ENCODE measurements at places on chromosomes 5 and 9.

DNA sequence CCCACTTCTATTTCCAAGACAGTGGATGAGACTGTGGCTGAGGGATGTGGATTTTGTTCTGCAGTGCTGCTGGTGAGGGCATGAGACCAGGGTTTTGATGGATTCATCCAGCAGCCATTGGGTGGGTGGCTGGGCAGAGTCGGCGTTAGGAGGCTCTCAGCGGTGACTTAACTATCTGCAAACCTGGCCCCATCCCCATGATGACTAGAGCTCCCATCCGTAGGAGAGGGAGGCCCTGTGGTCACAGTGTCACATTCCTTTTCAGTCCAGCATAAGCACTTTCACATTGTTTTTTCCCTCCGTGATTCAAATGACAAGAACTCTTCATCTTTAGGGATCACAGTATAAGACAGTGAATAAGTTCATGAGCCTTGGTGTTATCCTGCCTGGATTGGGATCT lies 60.4 kb upstream of the SPRY4 start:
- DNase-seq: no peak

- no peak for DNase-seq
Observed at GRCh38 chr5:153485641-153486040, 4.8 kb upstream of the GRIA1 start.

- DNase-seq: no peak
Observed at GRCh38 chr9:77906991-77907390, 124.6 kb downstream of the GNAQ start.

DNA sequence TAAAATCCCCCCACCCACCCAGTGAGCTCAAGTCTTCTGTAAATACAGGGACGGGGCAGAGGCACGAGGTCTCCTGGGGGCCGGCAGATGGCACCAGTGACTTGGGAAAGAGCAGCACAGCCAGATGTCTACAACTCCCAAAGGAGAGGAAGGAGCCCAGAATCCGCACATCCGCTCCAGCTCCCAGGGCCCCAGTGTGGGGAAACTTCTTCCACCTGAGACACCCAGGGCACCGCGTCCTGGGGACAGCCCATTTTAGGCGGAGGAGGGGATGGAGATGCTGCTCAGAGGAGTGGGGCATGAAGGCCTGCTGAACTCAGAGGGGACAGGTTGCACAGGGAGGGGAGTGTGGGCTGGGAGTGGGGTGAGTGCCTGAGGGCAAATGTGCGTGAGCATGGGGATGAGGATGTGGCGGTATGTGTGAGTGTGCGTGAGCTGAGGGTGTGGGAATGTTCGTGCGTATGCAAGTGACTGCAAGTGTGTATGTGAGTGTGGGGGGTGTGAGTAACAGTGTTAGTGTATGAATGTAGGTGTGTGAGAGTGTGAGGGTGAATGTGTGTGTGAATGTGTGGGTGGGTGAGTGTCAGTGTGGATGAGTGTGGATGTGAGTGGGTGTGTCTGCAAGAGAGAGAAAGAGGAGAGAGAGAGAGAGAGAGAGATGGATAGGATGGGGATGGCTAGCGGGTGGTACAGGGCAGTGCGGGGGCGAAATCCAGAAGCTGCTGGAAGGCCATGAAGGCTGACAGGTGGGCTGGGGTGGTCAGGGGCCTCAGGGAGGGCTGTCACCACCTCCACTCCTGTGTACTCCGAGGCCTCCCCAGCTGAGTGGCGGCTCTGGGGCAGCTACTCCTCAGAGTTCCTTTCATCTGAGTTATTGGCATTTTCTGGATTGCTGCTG lies 63.5 kb downstream of the DUSP1 start:
- peak; percentile 75 for DNase-seq

DNA sequence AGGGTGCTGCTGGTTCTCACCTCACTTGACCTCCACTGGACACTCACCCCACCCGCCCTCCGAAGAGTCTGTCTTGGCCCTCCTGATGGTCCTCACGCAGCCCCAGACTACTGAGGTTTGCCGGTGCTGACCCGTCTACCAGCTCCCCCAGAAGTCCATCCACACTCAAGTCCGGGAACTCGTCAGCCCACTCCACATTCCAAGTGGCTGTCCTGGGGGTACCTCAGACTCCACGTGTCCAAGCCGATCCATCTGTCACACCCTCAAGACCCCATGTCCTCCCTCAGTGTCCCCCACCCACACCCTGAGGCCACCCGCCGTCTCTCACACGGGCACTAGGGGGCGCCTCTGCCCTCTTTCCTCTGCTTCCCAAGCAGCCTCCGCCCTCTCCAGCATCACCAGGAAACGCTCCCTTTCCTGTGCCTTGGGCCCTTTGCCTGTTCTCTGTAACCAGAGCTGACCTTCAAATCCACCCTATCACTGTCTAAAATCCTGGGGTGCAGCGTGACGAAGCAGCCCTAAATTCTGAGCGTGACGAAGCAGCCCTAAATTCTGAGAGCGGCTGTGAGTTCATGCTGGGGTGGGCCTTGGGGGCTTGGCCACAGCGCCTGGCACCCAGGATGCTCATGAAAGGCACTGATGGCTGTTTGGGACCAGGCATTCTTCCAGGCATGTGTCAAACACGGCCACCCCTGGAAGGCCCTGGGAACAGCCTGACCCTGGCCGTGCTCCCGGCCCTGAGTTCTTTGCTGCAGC lies 95.7 kb downstream of the KCNT1 start:
- peak; percentile 67 for DNase-seq

DNA sequence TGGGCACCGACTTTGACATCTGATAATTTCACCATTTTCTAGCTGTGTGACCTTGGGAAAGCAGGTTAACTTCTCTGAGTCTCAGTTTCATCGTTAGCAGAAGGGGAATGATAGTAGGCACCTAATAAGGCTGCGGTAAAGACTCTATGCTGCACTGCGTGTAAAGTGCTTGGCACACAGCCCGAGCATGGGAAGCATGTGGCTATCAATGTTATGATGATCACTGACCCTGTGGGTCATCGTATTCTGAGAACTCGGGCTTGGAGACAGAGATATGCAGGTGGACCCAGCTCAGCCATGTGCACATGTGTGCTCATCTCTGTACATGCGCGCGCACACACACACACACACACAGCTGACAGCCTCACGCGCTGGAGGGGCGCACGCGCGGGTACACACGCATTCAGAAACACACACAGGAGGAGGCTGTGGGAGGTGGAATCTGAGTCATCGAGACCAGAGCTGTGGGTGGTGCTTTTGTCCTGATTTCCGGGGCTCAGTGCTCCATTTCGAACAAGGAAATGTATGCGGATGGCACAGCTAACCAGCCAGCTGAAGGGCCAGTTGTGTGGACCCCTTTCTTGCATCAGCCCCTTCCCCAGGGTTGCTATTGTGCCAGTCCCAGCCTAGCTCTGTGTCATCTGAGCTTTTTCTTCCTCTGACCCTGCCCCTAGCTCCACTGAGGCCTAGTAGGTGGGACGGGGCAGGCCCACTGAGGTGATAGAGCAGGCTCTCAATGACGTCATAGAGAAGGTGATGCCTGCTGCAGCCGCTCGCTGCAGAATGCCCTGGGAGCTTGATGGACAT lies 11.1 kb upstream of the ARAP3 start:
- no peak for DNase-seq

- DNase-seq: no peak
Observed at GRCh38 chr5:72598401-72599064, 91.3 kb upstream of the ZNF366 start.

- no peak for DNase-seq
Observed at GRCh38 chr9:30058463-30058862, 2326.0 kb upstream of the ACO1 start.

DNA sequence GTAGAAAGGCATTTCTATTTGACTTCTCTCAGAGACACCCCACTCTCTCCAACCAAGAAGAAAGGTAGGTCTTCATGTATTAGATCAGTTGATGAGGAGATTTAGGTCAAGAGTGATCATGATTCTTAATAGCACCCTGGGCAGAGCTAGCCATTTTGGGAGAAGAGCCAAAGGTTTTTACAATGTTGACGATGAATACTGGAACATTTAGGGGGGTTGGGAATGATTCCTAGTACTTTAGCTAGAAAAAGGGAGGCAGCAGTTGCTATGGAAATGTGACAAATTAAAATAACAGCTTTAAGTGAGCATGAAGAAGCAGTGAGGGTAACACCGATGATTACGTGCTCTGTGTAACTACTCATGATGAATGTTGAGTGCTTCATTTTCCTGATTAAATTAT lies 9.5 kb upstream of the RPS23 start:
- DNase-seq: no peak

GRCh38 chr5:14672082-14672481 lies 7.6 kb downstream of the OTULIN start:
- DNase-seq: no peak

DNA sequence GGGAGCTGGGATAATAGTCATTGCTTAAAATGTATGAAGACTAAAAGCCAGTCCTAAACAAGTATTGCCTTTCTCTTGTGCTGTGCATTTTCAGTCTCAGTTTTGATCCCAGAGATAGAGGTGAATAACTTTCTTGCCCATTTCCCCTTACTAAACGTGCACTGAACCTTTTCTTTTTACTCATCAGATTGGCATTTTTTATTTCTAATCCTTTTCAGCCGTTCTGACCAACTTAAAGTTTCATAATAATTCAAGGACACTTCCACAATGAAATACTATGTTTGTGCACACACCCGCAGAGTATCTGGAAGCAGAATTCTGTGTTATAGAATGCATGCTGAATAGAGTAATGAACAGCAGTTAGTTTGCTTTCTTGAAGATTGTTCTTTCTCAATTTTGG lies 343.6 kb downstream of the LRRC70 start:
- DNase-seq: no peak

- no peak for DNase-seq
Observed at GRCh38 chr5:6236858-6237481, 141.4 kb downstream of the MED10 start.

GRCh38 chr9:89605465-89606048 lies 745 bp downstream of the GADD45G start:
- DNase-seq: no peak

- no peak for DNase-seq
Observed at GRCh38 chr9:129344641-129345495, 166.8 kb upstream of the IER5L start.

- DNase-seq: no peak
Observed at GRCh38 chr9:108708448-108708847, 147.3 kb downstream of the ACTL7B start.

DNA sequence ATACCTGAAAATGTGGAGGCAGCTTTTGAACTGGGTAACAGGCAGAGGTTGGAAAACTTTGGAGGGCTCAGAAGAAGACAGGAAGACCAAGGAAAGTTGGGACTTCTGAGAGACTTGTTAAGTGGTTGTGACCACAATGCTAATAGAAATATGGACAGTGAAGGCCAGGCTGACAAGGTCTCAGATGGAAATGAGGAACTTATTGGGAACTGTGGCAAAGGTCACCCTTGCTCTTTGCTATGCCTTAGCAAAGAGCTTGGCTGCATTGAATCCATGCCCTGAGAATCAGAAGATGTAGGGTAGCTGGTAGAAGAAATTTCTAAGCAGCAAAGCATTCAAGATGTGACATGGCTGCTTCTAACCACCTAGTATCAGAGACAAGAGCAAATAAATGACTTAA lies 244.4 kb upstream of the ADRA1B start:
- DNase-seq: no peak

- DNase-seq: no peak
Observed at GRCh38 chr9:136587944-136588662, 42.3 kb upstream of the NOTCH1 start.

DNA sequence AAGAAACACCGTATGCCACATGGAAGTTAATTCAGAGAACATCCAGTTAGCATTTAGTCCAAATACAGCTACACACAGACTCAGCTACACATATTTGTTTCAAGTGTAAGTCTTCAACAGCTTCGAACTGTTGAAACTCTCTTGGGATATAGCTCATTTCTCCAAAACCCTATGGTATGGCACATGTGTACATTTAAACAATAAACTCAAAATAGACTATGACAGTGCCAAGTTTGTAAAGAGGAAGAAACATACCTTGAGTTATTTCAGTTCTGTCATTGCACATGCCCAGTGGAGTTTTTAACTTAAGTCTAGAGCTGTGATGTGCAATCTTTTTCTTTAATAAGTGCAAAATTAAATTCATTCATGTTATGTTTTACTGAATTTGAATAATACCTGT lies 155.1 kb upstream of the RAI14 start:
- no peak for DNase-seq

DNA sequence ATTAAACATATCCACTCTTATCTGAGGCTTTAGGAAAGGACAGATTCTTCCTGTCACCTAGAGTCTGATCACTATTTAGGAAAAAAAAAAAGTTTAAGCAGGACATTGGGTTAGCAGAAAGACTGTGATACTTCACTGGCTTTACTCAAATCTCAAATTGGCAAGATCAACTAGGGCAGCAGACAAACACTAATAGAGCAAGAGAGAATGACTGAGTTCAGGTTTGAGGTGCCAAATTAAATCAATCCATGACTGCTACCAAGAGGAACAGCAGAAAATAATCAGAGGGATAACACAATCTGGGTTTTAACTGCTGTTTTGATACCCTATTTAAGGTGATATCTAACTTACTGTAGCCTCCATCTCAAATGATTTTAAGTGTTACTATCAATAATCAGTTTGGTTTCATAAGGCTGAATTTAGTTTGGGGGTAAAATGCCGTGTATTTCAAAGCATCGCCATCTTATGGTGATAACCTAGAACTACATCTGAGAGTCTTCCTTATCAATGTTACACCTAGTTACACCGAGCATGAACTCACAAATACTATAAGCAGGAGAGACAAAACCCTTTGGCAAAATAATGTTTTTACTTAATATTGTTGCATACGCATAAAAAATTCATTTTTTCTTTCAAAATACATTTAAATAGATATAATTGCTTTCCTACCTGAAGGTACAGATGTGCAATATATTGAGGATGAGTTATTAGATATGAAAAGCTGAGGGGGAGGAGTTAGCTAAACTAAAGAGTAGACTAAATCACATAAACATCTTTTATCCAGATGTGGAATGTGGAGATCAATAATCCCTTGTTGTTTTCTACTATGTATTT lies 286.4 kb upstream of the CDH12 start:
- peak; percentile 21 for DNase-seq

GRCh38 chr5:81788329-81788728 lies 37.4 kb upstream of the SSBP2 start:
- no peak for DNase-seq

DNA sequence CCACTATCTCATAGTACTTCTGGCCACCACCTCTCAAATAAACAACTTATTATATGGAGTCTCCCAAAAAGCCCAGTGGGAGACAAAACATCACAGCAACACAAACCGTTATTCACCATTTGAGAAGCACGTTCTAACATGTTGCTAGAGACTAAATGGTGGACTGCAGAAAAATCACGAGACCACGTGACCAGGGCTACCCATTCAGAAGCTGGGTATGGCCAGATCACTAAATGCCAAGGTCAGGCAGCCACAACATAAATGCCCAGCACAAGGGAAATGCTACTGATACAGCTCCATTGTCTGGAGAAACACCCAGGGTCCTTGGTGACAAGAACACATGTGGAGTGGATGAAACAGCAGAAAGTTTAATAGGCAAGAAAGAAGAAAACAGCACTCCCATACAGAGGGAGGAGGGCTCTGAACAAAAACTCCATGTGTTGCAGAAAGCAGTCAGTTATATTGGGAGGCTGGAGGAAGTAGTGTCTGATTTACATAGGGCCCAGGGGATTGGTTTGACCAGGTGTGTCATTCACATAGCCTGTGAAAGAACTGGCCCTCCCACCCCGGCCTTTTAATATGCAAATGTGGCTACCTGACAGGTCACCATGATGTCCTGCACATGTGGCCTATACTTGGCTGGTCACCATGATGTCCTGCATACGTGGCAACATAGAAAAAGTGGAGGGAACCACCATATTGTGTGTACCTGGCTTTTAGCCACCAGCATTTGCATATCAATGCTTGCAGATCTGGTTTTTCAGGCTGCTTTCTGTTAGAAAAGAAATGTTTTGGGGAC lies 97.2 kb downstream of the TRIM36 start:
- DNase-seq: no peak

GRCh38 chr9:129803676-129804060 lies 684 bp downstream of the TOR1B start:
- DNase-seq: no peak

GRCh38 chr9:105269593-105269992 lies 25.1 kb downstream of the SLC44A1 start:
- DNase-seq: no peak

Measured in HTR-8/SVneo (cell line).